ENCODE measurements at places on chromosomes 2 and 18.

DNA sequence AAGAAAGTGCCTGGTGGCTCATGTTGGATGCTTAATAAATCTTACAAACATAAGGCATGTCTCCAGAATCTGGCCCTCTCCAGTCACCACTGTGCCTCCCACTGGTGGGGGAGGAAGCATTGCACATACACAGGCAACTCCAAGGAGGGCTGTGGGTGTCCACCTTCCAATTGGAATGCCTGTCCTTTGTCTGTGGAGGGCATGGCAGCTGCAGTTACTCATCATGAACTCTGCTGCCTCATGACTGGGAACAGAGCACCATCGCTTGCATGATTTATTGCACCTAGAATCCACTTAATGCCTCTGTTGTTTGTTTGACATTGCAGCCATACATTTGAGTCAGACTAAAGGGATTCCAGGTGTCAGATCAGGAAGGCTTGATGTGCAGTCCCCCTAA lies 278.9 kb downstream of the PRKCE start:
- no peak for DNase-seq

GRCh38 chr2:53131416-53131815 lies 636.2 kb upstream of the CHAC2 start:
- no peak for DNase-seq

GRCh38 chr2:161625996-161626395 lies 1.8 kb downstream of the SLC4A10 start:
- no peak for DNase-seq

- no peak for DNase-seq
Observed at GRCh38 chr2:54274781-54275242, 18.8 kb upstream of the TSPYL6 start.

GRCh38 chr2:56167616-56168562 lies 15.9 kb upstream of the CCDC85A start:
- no peak for DNase-seq

DNA sequence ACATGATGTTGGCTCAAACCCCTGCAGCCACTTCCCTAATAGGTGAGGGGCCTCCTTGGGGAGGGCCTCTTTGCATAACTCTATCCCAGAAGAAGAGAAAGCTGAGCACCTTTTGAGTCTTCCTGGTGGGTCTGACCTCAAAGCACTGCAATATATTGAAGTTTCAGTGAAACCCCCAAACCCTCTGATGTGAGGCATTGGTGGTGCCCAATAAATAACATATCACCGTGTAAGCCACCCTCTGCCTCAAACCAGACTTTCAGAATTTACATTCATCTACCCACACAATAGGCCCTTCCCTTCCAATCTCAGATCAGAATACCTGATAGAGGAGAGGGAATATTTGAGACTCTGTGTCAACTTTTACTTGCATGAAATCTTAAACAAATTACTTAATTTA lies 142.8 kb upstream of the STK17B start:
- DNase-seq, result no peak

DNA sequence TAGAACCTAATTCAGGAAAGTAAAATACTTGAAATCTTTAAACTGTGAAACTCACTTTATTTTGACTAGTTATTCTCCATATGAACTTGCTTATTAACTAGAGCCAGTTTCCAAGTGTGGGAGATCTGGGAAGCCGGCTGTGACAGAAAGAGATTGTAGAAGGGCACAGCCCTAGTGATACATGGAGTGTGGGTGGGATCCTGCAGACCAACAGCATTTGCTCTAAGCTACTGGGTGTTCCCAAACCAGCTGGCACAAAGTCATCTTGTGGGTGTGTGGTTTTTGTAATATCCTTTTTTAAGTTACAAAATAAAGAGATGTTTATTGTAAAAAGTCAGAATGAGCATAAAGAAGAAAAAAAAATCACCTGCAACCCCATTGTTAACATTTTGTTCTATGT lies 3.4 kb downstream of the DUSP19 start:
- no peak for DNase-seq

DNA sequence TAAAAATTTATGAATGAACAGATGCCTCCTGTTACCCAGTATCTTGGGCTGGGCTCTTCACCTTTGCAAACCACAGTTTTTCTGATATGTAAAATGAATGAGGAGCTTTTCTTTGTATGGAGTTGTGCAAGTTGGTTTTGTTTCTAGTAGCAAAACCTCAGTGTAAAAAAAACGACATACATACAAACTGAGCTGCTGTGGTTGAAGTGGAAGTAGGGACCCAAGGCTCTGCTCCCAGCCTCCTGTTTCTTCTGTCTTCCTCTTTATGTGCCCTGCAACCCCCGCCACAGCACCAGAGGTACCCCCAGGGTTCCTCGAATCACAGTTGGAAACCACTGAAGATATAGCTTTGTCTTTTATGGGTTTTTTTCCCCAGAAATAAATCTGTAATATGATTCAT lies 118.1 kb downstream of the MYO1B start:
- no peak for DNase-seq

- no peak for DNase-seq
Observed at GRCh38 chr18:24628326-24628725, 167.9 kb downstream of the HRH4 start.

DNA sequence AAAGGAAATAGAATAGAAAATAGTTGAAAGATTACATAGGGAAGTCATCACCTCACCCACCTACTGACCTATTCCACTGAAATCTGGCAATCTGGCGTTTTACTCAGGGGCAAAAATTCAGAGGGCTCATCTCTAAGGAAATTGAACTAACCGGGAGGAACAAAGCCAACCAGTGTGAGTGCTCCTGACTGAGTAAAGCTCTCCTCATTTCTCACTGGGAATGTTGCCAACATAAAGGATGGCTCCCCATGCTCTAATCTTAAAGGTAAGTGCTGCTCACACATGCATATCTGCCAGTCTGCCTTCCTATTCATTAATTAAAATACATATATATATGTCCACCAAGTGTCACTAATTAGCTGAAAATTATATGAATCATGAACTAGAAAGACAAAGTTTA lies 13.5 kb upstream of the DOK6 start:
- no peak for DNase-seq

DNA sequence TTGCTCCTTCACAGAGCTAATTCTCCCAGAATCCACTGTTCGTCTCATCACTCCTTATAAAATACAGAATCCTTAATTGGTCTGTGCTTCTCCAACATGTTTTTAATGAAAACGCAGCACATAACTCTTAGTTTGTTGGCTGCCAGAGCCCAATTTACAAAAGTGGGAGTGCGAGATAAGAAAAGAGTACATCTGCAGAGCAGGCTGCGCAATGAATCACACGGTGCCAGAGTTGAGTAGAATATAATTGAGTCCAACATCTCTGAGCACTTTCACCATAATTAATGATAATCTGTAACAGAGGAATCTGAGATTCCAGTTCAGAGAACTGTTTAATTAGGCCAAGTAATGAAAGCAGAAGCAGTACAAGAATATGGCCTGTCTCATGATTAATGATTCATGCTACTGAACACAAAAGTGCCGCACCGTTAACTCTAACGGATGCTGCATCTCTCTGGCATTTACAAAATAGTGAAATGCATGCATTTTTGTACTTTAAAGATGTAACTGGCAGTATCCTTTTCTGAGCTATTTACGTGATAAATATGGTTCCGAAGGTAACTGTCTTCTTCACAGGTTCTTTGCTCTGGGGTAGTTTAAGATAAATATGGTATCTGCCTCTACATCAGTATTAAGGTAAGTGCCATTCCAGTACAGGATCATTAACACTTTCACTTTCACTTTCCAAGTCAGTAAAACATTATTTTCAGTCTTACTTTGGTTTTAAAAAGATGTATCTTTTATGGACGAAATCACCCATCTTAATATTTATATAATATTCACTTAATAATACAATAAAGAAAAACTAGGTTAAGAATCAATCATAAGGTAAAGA lies 785.6 kb downstream of the NR4A2 start:
- DNase-seq, result no peak

DNA sequence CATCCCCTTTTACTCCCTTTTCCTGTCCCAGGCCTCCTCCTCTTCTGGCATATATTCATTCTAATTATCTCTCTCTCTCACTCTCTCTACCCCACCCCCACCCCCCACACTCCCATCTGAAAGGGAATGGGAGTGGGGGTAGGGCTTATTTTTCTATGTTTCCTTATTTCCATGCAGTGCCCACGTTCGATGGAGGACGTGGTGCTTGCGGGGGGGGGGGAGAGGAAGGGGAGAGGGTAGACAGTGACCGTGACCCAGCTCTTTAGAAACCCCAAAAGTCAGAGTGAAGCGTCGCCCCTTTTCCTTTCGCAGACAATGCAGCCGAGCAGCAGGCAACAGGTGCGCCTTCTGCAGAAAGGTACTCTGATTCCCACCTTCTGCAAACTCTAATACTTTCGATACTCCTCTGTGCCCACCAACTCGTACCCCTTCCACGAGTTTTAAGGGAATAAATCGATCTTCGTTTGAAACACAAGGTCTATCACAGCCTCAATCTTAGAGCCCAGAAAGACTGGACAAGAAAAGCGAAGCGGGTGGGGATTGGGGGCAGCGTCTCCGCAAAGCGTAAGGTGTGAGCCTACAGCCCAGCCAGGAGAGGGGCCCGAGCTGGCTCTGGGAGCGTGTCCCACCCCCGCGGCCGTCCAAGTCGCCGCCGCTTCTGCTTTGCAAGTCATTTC lies 891 bp upstream of the NR4A2 start:
- no peak for DNase-seq

DNA sequence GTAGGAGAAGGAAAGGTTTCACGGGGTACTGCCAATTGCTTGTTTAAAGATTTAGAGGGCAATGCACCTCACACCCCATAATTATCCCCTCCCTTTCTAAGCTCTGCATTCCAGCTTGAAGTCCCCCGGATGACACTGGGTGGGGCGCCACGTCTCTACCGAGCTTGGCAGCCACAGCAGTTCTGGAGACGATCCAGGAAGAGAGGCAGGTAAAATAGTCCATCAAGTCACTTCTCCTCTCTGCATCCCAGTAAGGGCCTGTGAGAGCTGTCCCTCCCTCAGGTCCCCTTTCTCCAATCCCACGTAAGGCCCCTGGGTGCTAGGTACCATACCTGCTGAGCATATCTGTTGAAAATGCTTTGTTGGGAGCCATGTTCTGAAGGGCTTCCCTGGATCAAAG lies 65.7 kb downstream of the CAPN13 start:
- DNase-seq, result no peak

DNA sequence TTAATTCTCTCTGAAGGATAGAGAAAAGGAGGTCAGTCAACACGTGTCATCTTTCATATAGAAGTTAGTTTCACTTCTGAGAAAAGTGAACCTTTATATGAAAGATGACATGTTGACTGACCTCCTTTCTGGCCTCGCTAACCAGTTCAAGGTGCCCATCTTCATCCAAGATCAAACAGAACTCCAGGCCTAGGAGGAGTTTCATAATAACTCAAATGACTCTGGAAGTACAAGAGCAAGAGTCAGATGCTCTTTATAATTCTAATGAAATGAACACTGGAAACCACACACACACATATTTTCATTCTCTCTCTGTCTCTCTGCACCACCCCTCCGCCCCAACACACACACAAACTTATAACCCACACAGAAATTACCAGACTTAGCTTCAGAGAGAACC lies 16.3 kb downstream of the ANKRD44 start:
- DNase-seq, result peak; percentile 25

GRCh38 chr2:161651547-161651946 lies 27.3 kb downstream of the SLC4A10 start:
- no peak for DNase-seq

DNA sequence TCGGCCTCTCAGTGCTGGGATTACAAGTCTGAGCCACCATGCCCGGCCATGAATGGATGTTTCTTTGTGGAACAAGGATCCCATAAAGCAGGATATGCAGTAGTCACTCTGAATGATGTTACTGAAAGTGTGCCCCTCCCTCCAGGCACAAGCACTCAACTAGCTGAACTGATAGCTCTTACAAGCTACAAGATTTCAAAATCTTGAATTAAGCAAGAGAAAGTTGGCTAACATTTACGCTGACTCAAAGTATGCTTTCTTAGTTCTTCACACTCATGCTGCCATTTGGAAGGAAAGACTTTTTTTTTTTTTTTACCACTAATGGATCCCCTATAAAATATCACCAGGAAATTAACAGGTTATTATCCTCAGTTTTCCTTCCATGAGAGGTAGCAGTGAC lies 549.0 kb upstream of the PKDCC start:
- DNase-seq, result no peak

DNA sequence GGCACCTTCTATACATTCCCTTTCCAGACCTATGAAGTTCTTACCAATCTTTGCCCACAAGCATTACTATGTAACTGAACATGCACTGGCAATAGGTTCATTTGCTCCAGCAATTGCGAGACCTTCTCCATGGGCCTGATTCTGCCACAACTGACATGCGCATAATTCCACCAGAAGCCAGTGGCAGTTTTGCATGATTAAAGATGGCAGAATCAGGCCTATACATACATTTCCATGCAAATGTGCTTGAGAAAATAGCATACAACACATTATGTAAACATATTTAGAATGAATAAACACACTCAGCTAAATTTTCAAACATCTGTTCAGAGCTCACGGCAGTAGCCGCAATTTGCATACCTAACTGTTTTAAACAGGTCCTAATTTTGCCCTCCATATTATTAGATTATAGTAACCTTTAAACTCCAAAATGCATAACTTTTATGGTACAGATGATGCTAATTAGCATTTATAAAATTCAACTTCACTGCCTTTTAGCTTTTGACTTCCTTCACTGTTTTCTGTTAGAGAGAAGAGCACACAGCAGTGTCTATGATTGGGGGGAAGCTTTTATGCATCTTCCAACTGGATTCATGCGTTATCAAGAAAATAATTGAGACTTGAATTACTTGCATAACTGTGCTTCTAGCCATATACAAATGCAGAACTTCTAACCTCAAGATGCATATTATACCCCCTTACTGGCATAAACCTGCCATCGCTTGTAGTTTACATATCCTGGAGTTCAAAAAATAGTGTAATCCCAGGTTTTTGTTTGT lies 155.3 kb upstream of the CDH19 start:
- DNase-seq, result no peak

DNA sequence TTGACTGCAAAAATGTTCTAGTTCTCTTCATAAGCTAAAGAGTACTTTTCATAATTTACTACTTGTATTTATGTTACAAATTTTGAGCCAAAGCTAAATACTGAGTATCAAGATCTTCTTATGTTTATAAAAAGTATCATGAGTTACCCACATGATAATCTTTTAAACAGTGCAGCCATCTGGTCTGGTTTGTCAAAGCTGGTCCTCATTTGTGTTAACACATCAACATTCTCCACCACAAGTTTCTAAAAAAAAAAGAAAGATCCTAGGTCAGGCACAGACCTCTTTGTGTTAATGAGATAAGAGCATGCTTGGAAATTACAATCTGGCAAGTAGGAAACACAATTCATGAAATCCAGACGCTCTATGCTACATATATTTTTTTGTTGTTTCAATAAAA lies 75.5 kb upstream of the FRZB start:
- DNase-seq, result no peak

- DNase-seq, result no peak
Observed at GRCh38 chr2:140509765-140510164, 1621.1 kb downstream of the LRP1B start.

GRCh38 chr18:43650426-43650825 lies 373.1 kb upstream of the SYT4 start:
- DNase-seq, result no peak

- no peak for DNase-seq
Observed at GRCh38 chr2:138744713-138745112, 35.5 kb downstream of the NXPH2 start.

GRCh38 chr2:102112271-102112670 lies 30.3 kb upstream of the IL1R1 start:
- DNase-seq, result no peak

- no peak for DNase-seq
Observed at GRCh38 chr2:174686430-174686829, 77.8 kb downstream of the CHRNA1 start.
